ENCODE measurements at places on chromosomes 2 and 18.
A peak's percentile ranks its signal among the peaks of the same experiment; 100 is the strongest.

- DNase-seq, result no peak
These were observed 938.1 kb downstream of the CPS1 start for GRCh38 chr2:211494536-211494935.

GRCh38 chr2:240043279-240043989 lies 9.9 kb downstream of the OR6B3 start:
- no peak for DNase-seq

DNA sequence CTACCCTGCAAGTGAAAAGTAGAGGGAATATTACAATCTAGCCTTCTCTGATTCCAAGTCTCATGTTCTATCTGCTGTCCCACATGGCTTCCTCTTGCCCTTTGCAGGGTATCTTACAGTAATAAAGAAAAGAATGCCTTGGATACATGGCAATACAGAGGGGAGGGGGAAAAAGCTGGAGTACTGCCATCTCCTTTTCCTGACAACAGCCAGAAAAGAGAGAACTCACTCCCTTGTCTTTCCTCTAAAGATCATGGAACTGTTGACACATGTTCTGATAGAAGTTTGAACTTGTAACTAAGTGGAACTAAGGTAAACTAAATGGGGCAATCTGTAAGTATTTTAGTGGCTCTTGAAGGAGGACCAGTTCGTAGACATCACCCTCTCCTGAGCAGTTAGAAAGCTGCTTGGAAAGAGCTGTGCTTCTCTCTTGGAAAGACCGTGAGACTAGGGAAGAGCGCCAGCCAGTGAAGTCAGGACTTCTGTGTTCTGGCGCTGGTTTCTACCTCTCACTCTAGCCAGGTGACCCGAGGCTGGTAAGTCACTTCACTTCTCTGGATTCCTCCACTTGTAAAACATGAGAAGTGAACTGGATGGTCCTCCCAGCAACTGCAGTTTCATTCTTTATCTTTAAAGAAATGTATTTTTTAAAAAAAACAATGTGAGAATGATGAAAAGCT lies 242.3 kb upstream of the FOSL2 start:
- DNase-seq, result no peak

DNA sequence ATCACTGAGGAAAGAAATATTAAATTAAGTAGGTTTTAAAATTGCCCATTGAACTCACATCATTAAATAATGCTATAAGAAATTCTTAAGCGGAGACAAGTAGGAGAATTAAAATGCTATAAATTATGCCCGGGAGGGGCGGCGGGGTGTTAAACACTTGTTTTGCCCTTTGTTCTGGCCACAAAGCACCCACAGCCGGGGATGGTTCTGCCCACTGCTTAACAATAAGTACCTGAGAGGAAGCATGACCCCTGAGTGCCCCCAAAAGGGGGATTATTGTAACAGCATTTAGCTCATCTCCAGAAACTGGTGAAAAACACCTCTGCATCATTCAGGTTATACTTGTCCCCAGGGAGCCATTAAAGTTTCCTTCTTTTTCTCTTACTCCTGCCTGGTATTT lies 332.7 kb upstream of the POU3F3 start:
- no peak for DNase-seq

DNA sequence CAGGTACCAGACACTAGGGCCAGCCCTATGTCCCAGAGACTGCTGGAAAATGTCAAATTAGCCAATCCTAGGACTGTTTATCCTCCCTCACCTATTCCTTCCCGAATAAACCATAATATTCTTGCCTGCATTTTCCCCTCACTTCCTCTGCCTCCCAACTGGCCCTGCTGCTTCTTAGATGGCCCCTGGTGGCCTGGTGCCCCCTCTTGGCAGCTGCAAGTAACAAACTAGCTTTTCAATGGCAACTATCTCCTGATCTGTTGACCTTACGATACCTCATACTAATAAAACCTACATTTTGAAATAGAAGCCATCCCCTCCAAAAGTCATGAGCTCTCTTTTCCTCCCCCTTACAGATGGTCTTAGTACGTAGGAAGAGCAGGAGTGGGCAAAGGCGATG lies 132.0 kb downstream of the ALPK2 start:
- no peak for DNase-seq

- no peak for DNase-seq
These were observed 313.2 kb upstream of the ETAA1 start for GRCh38 chr2:67083951-67084350.

- DNase-seq, result no peak
These were observed 207.1 kb downstream of the NDUFA10 start for GRCh38 chr2:239818086-239818485.

DNA sequence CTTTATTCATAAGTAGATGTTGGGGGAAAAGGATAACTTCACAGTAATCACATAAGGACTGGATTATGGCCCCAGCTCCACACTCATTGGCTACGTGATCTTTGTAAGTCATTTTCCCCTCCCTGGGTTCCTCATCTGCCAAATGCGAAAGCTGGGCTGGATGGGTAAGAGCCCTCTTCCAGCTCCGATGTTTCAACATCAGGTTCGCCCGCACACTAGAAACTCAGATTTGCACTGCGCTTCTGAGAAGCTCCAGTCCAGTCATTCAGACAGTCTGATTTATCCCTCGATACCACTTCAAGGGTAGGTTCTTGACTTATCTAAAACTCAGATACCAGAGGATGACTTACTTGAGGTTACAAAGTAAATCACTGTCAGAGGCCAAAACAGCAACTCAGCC lies 31.0 kb upstream of the RMDN2 start:
- DNase-seq, result no peak

GRCh38 chr2:64021578-64021977 lies 2.4 kb upstream of the VPS54 start:
- DNase-seq, result peak; percentile 16

GRCh38 chr2:62267696-62268095 lies 71.8 kb downstream of the B3GNT2 start:
- no peak for DNase-seq

DNA sequence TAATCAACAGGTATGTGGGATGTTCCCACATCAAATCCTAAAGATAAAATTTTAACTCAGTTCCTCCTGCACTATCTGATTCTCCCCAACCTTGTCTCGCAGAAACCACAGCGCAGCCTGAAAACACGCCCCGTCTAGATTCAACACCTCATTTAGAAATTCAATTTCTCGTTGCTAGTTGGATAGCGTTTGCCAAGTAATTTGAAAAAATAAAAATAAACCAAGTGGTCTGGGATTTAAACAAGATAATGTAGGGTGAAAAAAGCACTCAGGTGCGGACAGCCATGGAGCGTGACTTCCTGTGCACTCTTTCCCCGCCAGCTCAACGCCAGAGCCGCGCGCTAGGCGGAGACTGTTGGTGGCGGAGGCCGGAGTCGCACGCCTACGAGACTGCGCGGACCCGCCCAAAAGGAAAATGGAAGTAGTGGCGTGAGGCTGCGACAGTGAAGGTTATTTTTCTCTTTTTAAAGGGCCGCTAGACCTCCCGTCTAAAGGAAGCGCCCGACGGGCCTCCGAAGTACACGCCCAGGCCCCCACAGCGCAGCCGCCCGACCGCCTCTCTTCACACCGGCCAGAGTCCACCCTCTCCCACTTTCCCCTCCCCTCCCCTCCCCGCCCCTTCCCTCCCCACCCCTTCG lies 615 bp upstream of the CCNT2 start:
- DNase-seq, result peak; percentile 94

DNA sequence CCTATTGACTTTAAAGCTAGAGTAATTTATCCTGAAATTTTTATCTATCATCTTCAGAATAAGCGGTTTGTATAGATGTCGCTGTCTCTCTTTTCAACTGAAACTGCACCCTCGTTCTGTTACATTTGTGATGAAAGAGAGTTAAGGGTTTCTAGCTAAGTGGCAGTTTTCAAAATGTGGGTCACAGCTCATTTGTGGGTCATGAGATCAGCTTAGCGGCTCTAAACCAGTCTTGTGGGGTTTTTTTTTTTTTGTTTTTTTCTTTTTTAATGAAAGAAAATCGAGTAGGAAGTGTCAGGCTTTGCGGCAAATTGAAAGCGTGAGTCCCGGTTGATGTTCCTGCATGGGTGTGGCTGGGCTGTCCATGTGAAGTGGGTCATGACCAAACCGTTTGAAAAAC lies 31.2 kb downstream of the SALL3 start:
- no peak for DNase-seq

DNA sequence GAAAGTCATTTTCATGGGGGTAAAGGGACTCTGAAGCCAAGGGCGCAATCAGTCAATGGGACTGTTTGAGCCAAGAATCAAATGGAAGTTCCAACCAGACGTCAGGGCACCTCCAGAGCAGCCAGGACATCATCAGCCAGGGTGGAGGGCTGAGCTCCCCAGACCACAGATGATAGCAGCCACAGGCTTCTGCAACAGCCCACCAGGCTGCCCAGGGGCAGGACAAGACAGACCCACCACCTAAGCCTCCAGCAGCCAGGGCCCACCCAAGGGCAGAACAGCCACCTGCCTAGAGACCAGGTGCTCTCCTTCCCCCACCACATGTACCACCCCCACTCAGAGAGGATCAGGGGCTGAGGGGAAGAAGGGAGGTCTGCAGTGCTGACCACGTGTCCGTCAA lies 53.8 kb upstream of the SLC66A3 start:
- DNase-seq, result no peak

DNA sequence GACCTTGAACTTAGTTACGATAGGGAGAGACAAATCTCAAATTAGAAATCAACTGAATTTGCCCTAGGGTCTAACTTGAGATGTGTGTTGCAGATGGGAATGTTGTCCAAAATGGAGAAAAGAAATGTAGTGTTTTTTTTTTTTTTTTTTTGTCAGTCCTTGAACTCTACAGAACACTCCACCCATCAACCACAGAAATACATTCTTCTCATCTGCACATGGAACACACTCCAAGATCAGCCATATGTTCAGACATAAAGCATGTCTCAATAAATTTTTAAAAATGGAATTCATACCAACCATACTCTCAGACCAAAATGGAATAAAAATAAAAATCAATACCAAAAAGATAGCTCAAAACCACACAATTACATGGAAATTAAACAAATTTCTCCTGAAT lies 526.5 kb downstream of the FBXO15 start:
- DNase-seq, result no peak

DNA sequence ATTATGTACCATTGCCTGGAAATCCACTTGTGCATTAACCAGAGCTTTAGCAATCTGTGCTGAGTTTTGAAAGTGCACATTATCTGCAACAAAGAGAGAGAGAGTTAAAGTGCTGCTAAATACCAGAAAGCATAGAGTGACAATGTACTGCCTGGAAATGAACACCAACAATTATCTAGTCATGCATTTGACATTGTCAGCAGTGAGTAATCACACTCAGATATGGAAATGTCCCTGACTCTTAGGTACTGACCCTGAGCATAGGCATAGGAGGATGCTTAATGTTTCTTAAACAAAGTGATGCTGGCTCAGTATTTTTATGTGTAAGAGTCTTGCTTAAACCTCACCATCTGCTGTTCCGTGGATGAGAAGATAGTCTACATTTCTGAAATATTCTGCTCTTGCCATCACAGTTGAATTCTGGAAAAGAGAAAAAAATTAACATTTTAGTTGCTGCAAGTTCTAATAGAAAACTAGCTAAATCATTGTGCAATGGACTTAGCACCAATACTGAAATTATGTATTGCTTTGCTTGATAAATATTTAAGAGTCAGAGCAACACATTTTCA lies 20.8 kb upstream of the GCG start:
- no peak for DNase-seq

DNA sequence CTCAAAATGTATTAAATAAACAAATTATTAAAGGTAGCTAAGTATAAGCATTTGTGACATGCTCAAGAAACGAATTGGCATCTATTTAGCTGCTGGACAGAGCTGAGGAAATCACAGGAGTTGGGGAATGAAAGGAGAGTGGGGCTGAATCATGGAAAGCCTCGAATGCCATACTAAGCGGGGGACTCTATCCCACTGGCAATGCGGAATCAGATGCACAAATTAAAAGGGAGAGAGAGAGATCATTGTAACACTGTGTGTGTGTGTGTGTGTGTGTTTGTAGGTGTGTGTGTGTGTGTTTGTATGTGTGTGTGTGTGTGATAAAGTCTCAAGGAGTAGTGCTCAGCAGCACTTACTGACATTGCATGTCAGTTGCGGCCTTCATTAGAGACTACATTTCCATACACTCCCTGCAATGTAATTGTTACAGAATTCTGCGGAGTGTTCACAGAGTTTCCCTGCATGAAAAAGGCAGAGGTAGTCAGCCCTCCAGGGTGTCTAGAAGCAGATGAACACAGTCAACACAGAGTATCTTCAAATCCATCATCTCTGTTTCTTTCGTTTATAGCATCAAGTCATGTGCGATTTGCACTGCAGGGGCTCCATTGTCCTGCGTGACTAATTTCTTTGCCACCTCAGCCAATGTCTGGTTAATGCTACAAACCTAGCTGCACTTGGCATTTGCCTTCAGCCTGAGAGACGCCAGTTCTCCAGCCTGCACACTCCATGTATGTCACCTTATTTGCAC lies 111.7 kb upstream of the CYRIA start:
- no peak for DNase-seq

- DNase-seq, result no peak
These were observed 138.8 kb upstream of the COPS8 start for GRCh38 chr2:236946871-236947270.

DNA sequence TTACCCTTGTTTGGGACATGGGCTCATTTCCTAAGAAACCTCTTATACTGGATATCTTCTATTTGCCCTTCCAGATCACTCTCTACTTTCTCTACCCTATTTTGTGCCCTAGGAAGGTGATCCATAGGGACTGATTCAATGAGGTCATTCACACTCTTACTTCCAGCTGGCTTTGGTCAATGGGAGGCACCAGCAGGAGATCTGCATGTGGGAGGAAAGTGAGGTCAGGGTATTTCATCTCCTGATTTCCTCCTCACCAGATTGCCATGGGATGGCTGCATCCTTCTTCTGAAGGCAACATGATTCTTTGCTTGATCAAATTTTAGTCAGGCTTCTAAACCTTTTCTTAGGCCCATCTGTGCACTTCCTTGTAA lies 15.2 kb downstream of the M1AP start:
- DNase-seq, result no peak

DNA sequence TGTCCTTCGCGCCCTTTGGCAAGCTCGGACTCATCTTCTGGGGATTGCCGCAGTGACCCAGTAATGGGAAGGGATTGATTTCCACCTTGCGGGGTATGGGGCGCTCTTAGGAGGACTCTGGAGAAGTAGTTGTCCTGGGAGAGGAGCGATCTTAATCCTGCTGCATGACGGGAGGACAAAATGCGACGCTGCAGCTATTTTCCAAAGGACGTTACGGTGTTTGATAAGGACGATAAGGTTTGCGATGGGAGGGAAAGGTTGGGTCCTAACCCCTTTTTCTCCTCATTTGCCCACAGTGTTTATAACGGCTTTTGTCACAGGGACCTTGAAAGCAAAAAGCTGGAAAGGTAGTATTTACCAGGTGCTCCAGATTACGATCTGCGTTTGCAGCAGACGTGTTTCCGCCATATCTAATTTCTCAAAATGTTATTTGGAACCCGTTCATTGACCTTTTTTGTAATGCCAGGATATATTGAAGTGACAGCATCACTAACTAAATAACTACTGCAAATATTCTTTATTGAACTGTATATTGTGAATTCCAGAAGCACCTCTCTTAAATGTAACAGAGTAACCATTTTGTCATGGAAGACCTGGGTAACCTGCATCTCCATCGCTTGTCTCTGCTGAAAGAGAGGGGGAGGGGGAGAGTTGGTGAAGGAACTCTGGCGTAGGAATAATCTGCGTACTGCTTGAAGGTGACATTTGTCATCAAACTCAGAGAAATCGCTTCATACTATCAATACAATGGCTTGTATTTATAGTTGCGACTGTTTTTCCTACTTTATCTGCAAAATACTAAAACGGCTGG lies 590 bp downstream of the MDH1 start:
- DNase-seq, result peak; percentile 3

GRCh38 chr2:190088917-190089316 lies 26.4 kb upstream of the MSTN start:
- DNase-seq, result peak; percentile 21

Data from DMS153 (cell line).